ENCODE measurements at places on chromosomes 2 and 18. TPM values are rescaled to one million over a fixed set of nuclear protein-coding genes. Genes with fewer than 3 reads are reported as not detected.

- no peak for DNase-seq
These were observed 81.1 kb downstream of the TRIB2 start for GRCh38 chr2:12797815-12798214.

DNA sequence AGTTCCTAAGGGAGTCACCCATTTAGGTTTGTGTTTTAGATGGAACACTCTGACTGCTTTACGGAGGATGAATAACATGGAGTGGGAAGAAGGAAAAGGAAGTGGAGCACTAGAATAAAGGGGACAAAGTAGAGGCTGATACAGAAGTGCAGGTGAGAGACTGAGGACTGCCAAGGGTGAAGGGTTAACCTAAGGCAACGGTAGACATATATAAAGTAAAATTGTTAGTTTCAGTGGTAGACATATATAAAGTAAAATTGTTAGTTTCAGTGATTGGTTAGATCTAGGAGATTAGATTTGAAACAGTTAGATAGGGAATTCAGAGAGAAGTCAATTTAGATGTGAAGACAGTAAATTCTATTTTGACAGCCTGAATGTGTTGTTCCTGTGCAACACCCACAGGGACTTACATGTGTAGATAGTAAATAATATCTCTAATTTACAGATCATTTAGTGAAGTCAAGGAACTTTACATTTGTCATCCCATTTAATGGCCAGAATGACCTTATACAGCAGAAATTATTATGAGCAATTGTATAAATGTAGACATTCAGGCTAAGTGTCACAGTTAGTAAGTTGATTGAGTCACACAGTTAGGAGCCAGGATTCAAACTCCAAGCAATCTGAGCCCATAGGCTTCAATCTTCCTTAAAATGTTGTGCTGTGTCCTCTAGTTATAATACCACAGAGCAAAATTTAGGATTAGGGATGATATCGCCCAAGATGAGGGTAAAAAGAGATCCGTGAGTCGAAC is 270.8 kb upstream of the UBE2E3 start:
- DNase-seq = no peak

DNA sequence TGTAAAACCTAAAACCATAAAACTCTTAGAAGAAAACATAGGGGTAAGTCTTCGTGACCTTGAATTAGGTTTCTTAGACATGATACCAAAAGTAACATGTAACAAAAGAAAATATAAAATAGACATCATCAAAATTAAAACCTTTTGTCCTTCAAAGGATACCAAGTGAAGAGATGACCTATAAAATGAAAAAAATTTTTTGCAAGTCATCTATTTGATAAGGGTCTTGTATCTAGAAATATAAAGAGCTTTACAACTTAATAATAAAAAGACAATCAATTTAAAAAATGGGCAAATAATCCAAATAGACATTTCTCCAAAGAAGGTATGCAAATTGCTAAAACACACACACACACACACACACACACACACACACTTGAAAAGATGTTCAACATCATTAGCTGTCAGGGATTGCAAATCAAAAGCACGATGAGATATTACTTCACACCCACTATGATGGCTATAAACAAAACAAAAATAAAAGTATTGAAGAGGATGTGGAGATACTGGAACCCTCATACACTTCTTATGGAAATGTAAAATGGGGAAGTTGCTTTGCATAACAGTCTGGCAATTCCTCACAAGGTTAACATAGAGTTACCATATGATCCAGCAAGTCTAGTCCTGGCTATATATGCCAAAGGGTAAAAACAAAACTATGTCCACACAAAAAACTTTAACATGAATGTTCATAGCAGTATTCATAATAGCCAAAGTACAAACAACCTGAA is 23.3 kb downstream of the SPDYA start:
- DNase-seq = no peak

DNA sequence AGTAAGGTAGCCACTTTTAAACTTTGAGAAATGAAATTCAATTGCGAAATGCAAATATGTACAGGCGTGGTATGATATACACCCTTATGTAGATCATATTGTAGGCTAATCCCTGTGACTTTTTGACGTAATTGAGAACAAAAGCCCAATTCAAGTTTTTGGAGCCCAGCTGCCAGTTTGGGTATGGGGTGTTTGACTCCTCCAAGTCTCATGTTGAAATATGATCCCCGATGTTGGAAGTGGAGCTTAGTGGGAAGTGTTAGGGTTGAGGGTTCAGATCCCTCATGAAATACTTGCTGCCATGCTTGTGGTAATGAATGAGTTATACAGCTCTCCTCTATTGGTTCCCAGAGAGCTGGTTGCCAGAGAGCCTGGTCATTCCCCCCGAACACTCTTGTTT is 1666.8 kb downstream of the SUCLG1 start:
- DNase-seq = no peak

DNA sequence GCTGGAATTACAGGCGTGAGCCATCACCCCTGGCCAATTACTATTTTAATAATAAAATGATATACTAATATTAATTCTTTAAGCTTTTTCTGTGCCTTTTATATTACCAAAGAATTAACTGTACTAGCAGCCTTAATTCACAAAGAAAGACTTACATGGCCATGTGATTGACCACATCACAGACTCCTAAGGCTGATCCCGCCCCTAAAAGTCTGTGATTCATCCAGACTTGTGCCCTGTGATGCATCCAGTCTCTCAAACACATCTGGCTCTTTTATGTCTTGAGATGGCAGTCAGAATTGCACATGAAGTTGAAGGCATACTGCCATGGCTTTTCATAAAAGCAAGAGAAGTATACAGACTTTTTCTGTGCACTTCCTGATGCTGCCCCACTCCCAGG is 91.7 kb downstream of the DTNA start:
- DNase-seq = peak; percentile 25

DNA sequence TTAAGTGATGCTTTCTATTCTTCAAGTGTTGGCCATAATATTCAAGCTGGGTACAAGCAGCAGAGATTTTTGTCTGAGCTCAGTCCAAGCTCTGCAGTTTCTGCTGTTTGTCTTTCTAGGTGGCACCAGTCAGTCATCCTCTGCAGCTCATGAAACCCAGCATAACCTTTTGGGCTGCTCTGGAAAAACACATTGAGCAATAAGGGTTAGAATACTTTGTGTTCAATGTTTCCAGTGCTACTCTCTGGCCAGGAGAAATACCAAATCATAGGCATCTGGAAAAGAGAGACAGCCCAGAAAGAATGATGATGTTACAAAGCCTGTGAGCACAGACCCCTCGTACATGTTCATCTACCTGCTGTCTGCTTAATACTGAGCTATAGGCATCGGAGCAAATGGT is 19.5 kb upstream of the WIPF1 start:
- no peak for DNase-seq

GRCh38 chr2:239433777-239434403 is 33.1 kb upstream of the HDAC4 start:
- no peak for DNase-seq

Gene C2orf80
- total RNA-seq = not detected

Gene CDK15
- total RNA-seq = 4.0 TPM
